Right renal cortex interstitium (tissue), 3 donors: ENCODE measurements at places on chromosomes 13 and 19. TPM values are rescaled to one million over a fixed set of nuclear protein-coding genes. Genes with fewer than 3 reads are reported as not detected.

GRCh38 chr13:37097076-37097475 lies 8.4 kb downstream of the CSNK1A1L start:
- DNase-seq, result no peak

DNA sequence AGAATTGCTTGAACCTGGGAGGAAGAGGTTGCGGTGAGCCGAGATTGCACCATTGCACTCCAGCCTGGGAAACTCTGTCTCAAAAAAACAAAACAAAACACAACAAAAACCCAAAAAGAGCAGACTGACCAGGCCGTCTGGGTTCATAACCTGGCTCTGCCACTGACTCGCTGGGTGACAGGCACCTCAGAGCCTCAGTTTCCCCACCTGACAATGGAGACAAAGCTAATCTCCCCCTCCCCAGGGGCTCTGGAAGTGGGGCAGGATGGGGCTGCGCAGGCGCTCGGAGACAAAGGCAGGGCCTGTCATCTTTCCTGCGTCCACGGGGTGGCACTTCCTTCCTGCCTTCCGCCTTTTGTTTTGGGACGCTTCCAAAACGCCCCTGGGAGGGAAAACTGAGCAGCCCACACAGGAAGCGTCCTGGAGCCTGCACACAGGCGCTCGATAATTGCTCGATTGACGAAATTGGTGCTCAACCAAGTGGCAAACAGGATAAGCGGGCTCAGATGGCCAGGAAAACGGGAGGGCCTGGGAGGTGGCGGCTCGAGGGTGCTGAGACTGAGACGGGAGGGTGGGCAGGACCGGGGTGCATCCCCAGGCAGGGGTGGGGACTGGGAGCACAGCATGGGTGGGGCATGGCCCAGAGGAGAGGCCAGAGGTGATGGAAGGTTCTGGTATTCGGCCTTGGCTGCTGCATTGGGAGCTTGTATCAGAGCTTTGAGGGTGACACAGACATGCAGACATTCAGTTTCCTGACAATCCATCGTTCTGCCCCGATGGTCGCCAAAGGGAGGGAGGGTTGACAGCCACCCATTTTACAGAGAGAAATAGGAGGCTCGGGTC lies 17.8 kb downstream of the SPC24 start:
- no peak for DNase-seq

GRCh38 chr13:71597150-71597549 lies 269.9 kb downstream of the DACH1 start:
- no peak for DNase-seq

GRCh38 chr13:75481176-75482069 lies 546 bp downstream of the TBC1D4 start:
- DNase-seq, result peak; percentile 16

DNA sequence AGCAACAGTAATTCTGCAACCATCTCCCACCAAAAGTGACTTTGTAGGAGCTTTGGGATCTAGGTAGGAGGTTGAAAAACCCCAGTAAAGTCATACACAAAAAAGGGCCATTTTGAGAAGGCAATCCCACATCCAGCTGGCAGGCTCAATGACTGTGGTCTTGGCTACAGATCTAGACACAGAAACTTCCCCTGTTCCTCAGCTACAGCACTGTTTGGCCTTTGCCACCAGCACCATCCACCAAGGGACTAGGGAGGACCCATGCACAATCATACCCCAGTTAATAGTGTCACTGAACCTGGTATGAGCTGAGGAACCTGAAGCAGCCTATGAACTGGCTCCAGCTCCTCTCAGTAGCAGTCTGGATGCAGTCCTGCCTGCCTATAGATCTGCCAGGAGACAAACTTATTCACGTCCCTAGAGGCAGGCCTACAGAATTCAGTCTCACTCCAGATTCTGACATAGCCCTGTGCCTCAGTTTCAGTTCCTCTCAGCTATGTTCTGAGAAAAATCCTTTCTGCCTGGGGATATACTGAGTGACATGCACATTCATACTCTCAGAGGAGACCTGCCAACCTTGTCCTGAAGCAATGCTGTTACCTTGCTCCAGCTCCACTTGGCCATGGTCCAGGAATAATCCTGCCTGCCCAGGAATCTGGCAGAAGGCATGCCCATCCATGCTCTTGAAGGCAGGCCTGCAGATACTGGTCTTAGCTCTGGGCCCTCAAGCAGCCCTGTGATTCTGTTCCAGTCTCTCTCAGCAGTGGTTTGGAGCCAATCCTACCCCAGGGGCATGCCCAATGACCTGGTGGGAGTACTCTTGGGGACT lies 2048.3 kb upstream of the PCDH20 start:
- no peak for DNase-seq

DNA sequence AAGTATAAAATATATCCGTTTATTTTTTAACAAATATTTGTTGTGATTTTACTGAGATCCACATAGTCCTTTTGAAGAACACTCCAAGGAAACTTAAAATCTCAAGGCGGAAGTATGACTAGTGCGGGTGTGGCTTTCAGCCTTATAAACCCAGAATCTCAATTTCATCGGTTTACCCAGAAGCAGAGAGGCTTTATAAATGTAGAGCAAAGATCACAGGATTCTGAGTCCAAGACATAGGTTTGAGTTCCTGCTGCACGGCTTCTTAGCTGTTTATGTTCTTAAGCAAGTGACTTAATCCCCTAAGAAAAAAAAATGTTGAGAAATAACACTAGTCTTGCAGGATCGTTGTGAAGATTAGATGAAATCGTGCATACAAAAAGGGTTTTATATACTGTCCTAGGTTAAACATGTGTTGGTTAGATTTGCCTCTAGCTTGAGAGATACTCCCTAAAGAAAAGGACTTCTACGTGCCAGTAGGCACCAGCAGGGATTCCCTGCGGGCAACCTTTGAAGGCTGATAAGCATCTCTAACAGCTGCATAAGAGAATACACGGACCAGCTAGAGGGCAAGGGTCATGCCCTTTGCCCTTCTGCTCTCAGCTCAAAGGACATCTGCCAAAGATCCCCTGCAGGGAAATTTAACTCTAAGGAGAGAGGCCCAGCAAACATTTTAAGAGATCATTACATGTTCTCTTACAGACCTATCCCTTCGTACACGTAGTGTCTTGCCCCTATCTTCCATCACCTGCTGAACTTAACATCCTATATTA lies 130.4 kb upstream of the MIR17HG start:
- no peak for DNase-seq

GRCh38 chr13:95301968-95302393 lies 730 bp upstream of the ABCC4 start:
- peak; percentile 36 for DNase-seq

DNA sequence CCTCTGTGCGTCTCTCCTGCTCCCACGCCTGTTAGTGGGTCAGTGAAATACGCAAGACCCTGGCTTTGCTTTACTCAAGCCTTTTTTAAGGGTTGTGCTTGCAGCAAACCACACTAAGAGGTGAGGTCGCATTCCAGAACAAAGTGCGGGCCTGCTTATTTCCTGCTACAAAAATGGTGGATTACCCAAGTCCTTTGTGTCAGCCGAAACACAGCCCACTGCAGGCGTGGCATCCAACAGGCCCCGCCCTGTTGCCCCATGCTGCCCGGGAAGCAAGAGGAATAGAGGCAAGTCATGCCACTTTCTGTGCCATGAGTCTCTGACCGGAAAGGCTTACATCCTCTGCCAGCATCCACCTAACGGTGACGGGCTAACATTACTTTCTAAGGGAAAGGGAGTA lies 7.7 kb upstream of the IRS2 start:
- DNase-seq, result no peak

DNA sequence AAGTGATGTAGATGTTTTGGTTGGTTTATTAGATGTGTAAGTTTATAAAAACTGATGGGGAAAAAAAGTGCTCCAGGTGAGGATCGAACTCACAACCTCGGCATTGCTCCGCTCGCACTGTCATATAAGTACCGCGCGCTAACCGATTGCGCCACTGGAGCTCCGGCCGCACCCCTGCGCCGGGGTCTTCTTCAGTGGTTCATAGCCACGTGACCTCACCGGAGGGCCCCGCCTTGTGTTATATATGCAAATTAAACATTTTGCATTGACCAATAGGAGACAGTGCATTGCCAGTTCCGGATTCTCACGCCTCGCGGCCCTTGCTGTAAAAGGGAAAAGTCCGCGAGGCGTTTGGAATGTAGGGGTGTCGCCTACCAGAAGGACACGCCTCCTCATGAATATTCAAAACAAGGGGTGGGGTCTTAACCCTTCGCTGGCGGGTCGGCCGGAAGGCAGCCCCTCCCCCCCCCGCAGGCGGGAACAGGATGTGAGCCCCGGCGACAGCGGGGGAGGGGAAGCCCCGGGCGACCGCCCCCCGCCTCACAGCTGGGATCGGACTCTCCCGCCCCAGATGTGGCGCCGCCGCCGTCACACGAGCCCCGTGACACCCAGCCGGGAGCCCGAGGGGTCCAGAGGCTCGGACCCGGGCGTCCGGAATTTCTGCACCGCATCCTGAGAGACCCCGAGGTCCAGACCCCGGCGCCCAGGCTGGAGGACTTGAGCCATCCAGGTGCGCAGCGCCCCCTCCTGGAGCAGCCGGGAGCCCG lies at the start of gene PLEKHG2:
PLEKHG2 (plus strand) TSS at position 570 of the 767 bp plus-strand sequence. CDS start 1,418 bp downstream, outside the sequence.
- DNase-seq, result peak; percentile 99

DNA sequence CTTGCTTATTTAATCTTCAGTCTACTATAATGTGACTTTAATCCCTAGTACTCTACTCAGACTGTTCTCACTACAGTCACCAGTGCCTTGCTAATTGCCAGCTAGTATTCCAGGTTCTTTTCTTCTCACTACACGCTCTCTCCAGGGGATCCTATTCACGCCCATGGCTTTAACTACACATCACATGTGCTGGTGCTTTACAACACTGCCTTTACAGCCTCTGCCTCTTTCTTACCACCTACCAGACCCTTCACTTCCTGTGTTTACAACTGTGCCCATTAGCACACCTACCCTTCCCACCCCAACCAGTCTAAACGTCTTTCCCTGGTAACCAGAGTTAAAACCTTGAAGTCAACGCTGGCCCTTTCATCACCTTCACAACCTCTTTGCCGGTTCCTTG lies 249.5 kb downstream of the DNAJC15 start:
- no peak for DNase-seq

Gene CYP2F1
- polyA plus RNA-seq, result not detected

GRCh38 chr19:4007836-4008539 lies 452 bp downstream of the PIAS4 start:
- no peak for DNase-seq

GRCh38 chr13:28049215-28049614 lies 51.2 kb downstream of the FLT3 start:
- no peak for DNase-seq

- DNase-seq, result no peak
Observed at GRCh38 chr19:30692181-30692811, 320.1 kb downstream of the ZNF536 start.

DNA sequence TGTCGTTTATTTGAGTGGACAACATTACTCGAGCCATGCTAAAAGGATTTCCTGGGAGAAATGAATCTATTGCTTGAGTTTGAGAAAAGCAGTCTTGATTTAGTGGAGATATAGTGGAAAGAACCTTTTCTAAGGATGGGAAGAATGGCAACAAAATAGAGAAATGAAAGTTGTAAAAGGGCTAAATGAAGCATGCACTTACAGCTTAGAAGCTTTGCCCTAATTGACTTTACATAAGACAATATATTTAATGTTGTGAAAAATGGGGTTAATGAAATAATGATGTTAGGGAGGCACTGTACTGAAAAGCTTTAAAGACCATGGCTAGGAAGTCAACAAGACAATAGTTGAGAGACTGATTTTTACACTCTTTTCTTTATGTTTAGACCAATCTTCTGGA lies 35.4 kb downstream of the SLC10A2 start:
- DNase-seq, result no peak

DNA sequence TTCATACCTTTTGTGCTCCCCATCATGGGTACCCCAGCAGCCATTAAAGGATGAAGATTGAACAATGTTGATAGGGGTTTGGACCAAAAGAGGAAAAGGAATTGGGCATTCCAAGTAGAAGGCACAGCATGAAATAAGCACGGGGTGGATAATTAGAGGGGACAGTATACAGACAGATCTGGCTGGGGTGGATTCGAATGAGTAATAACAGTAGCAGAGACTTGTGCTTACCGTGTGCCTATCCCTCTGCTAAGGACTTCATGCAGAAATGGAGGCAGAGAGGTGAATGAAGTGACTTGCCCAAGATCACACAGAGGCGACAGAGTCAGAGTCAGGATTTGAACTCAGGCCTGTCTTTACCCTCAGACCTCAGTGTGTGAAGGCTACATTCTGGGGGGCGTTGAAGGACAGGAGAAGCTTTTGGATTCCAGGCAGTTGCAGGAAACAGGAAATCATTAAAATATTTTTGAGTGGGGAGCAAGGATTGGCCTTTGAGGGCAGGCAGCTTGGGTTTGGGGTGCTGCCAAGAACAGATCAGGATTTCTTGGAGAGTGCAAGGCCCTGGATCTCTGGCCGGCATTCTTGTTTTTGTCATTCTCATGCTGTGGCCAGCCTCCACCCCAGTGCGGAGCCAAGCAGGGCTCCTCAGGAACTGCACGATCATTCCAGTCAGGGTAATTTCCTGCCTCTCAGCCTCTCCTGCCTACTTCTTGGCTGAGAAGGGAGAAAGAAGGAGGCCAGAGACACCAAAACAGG lies 18.7 kb downstream of the PAF1 start:
- peak; percentile 56 for DNase-seq

Gene CCDC70
- polyA plus RNA-seq, result not detected

GRCh38 chr13:30292325-30292724 lies 15.0 kb downstream of the KATNAL1 start:
- no peak for DNase-seq

DNA sequence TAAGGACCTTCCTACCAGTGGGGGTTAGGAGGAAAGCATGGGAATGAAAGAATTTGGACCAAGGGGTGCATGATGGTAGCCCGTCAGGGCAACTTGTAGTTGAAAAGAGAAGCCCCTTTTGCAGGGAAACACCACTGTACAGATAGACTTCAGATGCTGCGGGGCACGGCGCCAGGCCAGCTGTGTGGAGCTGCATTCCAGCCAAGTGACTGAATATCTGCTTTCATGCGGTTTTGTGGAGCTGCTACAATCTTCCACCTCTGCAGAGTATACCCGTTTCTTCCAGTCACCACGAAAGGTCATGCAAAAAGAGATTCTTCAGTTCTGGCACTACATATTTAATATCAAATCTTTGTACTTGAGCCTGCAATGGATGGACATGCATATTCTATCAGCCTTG lies 104.7 kb downstream of the RGCC start:
- no peak for DNase-seq

Gene ZNF432
- 25.0 TPM for polyA plus RNA-seq

- DNase-seq, result no peak
Observed at GRCh38 chr19:28656644-28657043, 556.3 kb downstream of the UQCRFS1 start.

- no peak for DNase-seq
Observed at GRCh38 chr19:35715981-35716800, 1.6 kb upstream of the KMT2B start.

Gene PAN3
- polyA plus RNA-seq, result 47.9 TPM

DNA sequence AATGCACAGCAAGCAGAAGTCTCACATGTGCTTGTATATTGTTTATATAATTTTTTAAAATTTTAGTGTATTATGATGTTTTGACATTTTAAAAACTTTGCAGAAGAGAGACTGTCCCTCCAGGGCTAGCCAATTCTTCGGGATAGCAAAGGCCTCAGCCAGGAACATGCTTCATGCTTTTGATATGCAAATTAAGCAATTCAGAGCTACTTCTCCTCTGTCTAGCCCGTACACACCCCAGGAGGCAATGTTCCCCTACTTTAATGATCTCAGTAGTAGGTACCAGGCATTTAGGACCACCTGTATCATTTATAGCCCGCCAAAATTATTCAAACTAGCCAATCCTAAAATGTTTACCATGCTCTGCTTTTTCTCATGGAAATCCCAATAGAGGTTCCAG lies 1116.2 kb downstream of the OLFM4 start:
- DNase-seq, result no peak
